ENCODE measurements at places on chromosomes 4 and X.

DNA sequence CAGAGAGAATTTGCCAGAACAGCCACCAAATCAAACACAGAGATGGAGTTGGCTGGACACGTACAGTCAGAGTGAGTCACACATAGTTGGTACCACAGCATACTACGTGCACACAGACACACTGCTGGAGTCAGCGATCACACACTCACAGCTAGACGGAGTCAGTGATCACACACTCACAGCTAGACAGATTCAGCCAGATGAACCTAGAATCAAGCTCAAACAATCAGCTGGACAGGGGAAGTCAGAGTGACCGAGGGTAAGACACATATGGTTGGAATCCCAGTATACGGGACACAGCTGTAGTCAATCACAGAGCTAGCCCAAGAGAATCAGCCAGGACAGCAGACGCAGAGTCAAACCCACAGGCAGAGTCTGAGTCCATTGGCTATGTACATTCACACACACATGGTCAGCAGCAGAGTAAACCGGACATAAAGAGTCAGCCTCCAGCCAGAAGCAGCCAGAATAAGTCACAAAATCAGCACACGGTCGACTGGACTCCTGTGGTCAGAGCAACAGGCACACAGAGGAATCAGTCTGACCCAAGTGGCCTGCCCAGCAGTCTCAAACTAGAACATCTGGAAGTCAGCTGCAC lies 4.6 kb downstream of the SLC38A5 start:
- no peak for DNase-seq

DNA sequence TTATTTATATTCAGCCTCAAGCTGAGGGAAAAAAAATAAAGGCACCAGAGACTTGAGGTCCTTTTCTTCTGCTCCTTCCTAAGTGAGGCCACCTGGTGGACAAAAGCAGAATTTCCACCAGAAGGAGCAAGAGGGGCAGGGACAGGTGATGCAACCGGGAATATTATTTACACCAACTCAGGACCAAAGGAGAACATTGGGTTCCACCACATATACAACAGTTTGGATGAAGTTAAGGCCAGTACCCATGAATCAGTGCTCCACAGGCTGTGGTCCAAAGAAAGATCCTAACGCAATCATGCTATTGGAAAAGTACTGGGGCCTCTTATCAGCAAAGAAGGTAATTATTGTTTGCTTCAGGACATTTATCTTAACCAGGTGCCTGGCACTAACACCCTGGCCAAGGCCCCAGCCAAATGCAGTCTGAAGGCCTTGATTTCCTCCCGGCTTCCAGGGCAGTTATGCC lies 57.4 kb downstream of the TSC22D3 start:
- DNase-seq: peak; percentile 95

DNA sequence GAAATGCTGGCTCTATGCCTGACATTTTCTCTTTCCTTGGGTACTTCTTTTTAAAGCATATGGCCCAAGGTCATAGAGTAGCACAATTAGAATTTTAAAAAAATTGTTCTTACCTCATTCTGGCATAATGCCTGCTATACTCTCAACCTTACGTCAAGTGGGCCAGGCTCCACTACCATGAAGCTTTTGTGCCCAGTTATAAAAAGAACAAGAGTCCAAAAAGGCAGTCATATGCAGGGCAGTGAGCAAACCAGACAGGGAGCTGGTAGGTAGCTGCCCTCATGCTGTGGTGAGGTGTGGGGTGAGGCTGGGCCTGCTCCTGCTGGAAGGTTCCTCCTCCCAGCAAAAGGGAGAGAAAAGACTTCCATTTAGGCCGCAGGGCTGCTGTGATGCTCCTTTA lies 64.4 kb upstream of the UCP1 start:
- DNase-seq: no peak

DNA sequence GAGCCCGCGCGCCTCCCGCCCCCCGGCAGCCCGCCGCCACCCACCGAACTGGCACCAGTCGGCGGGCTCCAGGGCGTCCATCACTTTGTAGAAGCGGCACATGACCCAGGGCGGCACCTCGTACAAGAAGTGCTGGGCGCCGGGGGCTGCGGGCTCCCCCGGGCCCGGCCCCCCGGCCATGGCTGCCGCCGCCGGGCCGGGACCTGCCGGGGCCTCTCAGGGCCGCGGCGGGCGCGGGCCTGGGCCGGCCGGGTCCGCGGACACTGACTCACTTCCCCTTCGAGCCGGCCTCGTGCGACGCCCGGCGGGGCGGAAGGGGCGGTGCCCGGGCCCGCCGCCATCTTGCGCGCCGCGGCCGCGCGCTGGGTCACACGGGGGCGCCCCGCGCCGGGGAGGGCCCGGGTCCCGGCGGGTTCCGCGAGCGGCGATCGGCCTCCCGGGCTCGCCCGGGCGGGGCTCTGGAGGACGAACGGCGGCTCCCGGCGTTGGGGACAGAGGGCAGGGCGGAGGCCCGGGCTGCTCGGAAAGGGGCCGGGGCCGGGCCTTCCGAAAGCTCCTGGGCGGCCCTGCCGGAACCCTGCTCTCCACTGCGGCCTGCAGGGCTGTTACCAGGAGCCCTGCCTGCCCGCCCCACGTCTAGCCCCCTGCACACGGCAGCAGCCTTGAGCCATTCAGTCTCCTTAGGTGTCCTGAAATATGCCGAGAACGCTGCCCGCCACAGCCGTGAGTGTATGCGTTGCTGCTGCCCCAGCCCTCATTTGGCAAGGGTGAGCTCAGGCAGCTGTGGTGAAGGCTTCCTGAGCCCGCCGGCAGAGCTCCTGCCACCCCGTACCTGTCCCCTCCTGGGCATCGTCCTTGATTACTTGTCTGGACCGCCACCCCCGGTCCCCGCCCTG lies at the start of gene IRAK1:
Gene IRAK1 (minus strand): TSS at position 270 of the 896 bp plus-strand sequence. CDS start 90 bp downstream, at position 180.
- peak; percentile 70 for DNase-seq

Data from endodermal cell (in vitro differentiated cells).